Aorta (tissue), 5 donors: ENCODE measurements at places on chromosomes 2 and 18.

- no peak for DNase-seq
- H3K27ac ChIP-seq, result no peak overlapping the region
- no peaks in the 10 kb centered on the region for H3K36me3 ChIP-seq
- H3K4me1 ChIP-seq, result no peaks in the 10 kb centered on the region
- peaks cover 2% of the 10 kb centered on the region for H3K27me3 ChIP-seq
Measured at GRCh38 chr2:49270091-49270490, 115.8 kb upstream of the FSHR start.

GRCh38 chr18:45106331-45106774, 425.7 kb downstream of the SETBP1 start:
- no peak overlapping the region for H3K27ac ChIP-seq
- no peaks in the 10 kb centered on the region for H3K27me3 ChIP-seq
- H3K4me3 ChIP-seq, result no peak overlapping the region
- no peaks in the 10 kb centered on the region for H3K4me1 ChIP-seq
- DNase-seq, result no peak

- no peaks in the 10 kb centered on the region for H3K4me1 ChIP-seq
Measured at GRCh38 chr2:40456926-40457325, 5.0 kb upstream of the SLC8A1 start.

- H3K36me3 ChIP-seq, result no peaks in the 10 kb centered on the region
- H3K4me3 ChIP-seq, result no peak overlapping the region
- no peaks in the 10 kb centered on the region for H3K27me3 ChIP-seq
- H3K4me1 ChIP-seq, result no peaks in the 10 kb centered on the region
- no peak for DNase-seq
Measured at GRCh38 chr2:171431677-171432167, 2.1 kb downstream of the METTL8 start.

- H3K4me3 ChIP-seq, result no peak overlapping the region
- H3K27me3 ChIP-seq, result no peaks in the 10 kb centered on the region
- H3K36me3 ChIP-seq, result no peaks in the 10 kb centered on the region
- DNase-seq, result no peak
- H3K4me1 ChIP-seq, result no peaks in the 10 kb centered on the region
Measured at GRCh38 chr18:59873641-59874040, 26.2 kb upstream of the PMAIP1 start.

DNA sequence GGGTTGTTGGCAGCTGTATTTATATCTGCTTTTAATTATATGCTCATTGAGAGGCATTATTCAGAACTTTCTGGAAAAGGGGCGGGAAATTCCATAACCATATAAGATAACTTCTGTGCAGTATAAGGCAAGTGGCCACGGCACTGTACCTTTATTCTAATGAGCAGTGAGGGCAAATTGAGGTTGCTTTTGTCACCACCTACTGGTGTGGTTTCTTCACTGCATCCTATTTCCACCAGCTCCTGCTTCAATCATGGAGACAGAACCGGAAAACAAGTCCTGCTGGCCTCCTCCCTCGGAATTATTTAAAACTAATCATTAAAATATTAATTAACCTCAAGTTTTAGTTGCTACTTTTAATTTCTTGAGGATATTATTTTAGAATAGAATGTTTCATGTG, 759.4 kb downstream of the CBLN2 start:
- no peaks in the 10 kb centered on the region for H3K27me3 ChIP-seq
- no peaks in the 10 kb centered on the region for H3K4me1 ChIP-seq
- no peaks in the 10 kb centered on the region for H3K36me3 ChIP-seq
- no peak overlapping the region for H3K27ac ChIP-seq
- DNase-seq, result no peak

- H3K27ac ChIP-seq, result no peak overlapping the region
- no peaks in the 10 kb centered on the region for H3K4me1 ChIP-seq
- no peaks in the 10 kb centered on the region for H3K36me3 ChIP-seq
- H3K4me3 ChIP-seq, result no peak overlapping the region
- no peaks in the 10 kb centered on the region for H3K27me3 ChIP-seq
Measured at GRCh38 chr2:69973335-69973735, 11.9 kb upstream of the ASPRV1 start.

DNA sequence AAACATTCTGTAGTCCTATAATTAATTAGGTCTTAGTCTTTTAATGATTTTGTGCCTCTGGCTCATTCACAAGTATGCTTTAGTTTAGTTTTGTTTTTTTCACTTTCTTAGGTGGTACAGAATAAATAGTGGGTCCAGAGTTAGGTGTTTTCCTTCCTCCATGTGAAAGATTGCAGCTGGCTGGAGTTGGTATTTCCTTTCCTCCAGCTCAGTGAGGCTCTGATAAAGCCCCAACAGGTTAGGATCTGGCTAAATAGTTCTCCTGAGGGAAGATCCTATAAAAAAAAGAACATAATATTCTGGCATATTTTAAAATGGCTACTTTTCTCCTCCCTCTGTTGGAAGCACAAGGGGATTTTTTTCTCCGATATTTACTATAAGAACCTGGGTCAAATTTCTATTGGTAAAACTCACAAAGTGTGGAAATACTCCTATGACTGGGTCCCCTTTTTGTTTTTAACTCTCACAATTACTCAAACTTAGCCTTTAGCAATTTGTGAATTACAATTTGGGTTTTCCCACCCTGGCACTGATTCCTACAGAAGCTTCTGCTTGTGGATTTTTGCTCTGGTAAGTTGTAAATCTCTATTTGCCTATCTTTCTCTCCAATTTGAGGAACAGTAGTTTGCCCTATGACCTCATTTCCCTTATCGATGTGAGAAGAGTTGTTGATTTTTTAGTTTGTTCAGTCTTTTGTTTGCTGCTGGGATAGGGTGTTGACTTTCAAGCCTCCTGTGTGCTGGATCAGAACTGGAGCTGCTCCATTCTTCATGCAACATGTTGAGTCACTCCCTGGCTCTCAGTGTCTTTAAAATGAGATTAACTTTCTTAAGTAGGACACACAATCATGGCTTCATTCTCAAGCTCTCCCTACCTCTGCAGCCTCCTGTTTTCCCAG, 500.9 kb downstream of the RNF144A start:
- no peaks in the 10 kb centered on the region for H3K36me3 ChIP-seq
- no peak for DNase-seq
- no peak overlapping the region for H3K27ac ChIP-seq
- no peaks in the 10 kb centered on the region for H3K27me3 ChIP-seq
- H3K4me3 ChIP-seq, result no peak overlapping the region

GRCh38 chr2:179595284-179595683, 266.1 kb downstream of the ZNF385B start:
- H3K4me3 ChIP-seq, result no peak overlapping the region
- H3K36me3 ChIP-seq, result no peaks in the 10 kb centered on the region
- H3K27me3 ChIP-seq, result no peaks in the 10 kb centered on the region
- H3K27ac ChIP-seq, result no peak overlapping the region
- DNase-seq, result no peak
- H3K4me1 ChIP-seq, result no peaks in the 10 kb centered on the region

GRCh38 chr2:172395503-172395902, 31.9 kb upstream of the ITGA6 start:
- no peaks in the 10 kb centered on the region for H3K36me3 ChIP-seq
- H3K4me3 ChIP-seq, result no peak overlapping the region
- no peak overlapping the region for H3K27ac ChIP-seq
- no peaks in the 10 kb centered on the region for H3K27me3 ChIP-seq
- DNase-seq, result no peak

DNA sequence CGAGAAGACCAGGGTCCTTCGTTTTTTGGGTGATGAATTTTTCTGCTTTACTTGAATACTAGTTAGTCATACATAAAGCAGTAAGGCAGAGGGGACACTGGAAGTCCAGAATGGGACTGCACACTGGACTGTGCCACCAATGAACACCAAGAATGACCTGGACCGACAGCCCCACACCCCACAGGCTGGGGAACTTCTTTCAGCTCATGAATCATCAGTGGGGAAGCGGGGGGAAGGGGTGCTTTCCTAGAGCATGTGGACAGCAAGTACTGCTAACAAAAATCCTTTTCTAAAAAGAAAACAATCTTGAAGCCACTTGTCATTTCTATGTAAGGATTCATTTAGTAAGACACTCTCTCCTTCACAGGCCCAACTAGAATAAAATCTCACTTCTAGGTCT, 86.0 kb downstream of the DTNB start:
- H3K36me3 ChIP-seq, result no peaks in the 10 kb centered on the region
- H3K4me3 ChIP-seq, result no peak overlapping the region
- H3K4me1 ChIP-seq, result no peaks in the 10 kb centered on the region
- DNase-seq, result peak; percentile 66

DNA sequence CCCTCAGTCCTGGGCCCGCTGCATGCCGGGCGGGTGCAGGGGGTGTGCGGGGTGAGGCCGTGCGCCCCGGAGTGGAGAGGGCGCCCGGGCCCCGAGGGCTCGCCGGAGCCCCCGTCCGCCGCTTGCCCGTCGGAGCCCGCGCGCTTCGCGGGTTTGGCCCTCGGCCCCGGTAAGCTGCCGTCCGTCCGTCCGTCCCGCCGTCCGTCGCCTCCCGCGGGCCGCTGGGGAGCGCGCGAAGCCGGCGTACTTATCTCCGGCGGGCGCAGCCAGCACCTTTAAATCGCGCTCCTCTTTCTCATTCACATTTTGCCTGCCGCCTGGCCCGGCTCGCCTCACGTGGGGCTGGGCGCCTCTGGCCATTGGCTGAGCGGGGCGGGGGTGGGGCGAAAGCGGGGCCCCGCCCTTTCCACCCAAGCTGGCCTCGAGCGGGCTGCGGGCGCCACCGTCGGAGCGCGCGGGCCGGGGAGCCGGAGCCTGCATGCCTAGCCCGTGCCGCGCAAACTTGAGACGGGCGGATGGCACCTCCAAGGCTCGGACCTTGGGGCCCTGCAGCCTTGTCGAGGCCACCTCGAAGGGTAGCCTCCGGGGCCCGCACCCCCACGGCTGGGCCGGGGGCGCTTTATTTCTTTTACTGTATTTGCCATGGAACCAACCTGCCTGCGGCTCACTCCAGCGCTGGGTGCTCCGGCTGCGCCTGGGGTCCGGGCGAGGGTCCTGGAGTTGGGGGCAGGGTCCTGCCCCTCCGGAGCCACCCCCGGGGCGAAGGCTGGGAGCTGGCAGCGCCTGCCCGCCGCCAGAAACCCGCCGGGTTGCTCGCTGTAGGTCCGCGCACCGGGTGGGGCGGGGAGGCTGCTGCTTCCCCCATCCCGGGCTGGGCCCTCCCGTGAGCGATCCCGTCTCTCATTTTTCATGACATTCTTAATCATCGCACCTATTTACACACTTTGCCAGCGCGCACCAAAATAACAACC, at the start of gene GBX2:
Gene GBX2, minus strand, starts transcription at position 277 of the 971 bp plus-strand sequence. CDS start 415 bp downstream, outside the sequence.
- peaks cover 1% of the 10 kb centered on the region for H3K27me3 ChIP-seq
- DNase-seq, result no peak
- no peaks in the 10 kb centered on the region for H3K36me3 ChIP-seq
- peak within 1 kb of the TSS; percentile 23 for H3K4me3 ChIP-seq

GRCh38 chr18:48913775-48914174, 37.0 kb downstream of the SMAD7 start:
- H3K27me3 ChIP-seq, result no peaks in the 10 kb centered on the region
- H3K27ac ChIP-seq, result no peak overlapping the region
- DNase-seq, result peak; percentile 28

- peak within 1 kb of the TSS; percentile 65 for H3K27ac ChIP-seq
- H3K4me3 ChIP-seq, result peak within 1 kb of the TSS; percentile 80
- H3K36me3 ChIP-seq, result no peaks in the 10 kb centered on the region
- peak; percentile 88 for DNase-seq
- no peaks in the 10 kb centered on the region for H3K27me3 ChIP-seq
- H3K4me1 ChIP-seq, result no peaks in the 10 kb centered on the region
Measured at GRCh38 chr2:221572219-221572820, at the start of gene EPHA4. Gene EPHA4 (minus strand): TSS chr2:221572304. CDS start chr2:221572248, 56 bp downstream.

DNA sequence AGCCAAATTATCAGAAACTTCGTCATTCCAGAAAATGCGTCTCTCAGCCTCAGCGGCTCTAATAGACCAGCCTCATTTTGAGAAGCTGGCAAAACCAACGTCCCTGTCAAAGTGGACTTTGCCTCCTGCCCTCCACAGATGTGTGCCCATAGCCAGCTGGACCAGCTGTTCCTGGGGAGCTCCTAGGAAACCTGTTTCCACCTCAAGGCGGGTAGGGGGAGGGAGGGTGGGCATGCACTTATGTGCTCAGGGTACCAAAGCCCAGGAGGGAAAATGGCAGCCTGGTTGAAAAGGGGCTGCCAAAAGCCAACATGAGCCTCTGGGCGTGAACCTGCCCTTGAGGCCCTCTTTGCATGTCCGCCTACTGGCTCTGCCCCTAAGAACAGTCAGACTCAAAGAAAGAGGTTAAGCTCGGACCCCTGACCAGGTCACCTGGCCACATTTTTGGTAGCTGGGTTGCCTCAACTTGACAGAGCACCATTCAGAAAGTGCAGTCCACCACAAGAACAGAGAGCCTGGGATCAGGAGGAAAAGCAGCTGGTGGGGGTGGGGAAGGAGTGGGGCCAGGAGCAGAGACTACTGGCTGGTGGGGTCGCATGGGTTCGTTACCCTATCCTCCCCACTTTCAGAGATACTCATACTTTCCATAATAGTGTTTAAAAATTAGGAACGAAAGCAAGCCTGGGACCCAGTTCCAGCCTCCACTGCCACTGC, 3.5 kb downstream of the PER2 start:
- DNase-seq, result peak; percentile 39
- no peaks in the 10 kb centered on the region for H3K27me3 ChIP-seq
- no peaks in the 10 kb centered on the region for H3K36me3 ChIP-seq
- H3K4me3 ChIP-seq, result no peak overlapping the region
- H3K4me1 ChIP-seq, result no peaks in the 10 kb centered on the region

GRCh38 chr2:105100046-105100840, 62.4 kb downstream of the MRPS9 start:
- no peak for DNase-seq
- H3K27me3 ChIP-seq, result no peaks in the 10 kb centered on the region
- H3K36me3 ChIP-seq, result peaks cover 3% of the 10 kb centered on the region
- H3K27ac ChIP-seq, result no peak overlapping the region

- no peaks in the 10 kb centered on the region for H3K27me3 ChIP-seq
- H3K27ac ChIP-seq, result no peak overlapping the region
- no peak overlapping the region for H3K4me3 ChIP-seq
- H3K36me3 ChIP-seq, result peaks cover 3% of the 10 kb centered on the region
- H3K4me1 ChIP-seq, result peaks cover 11% of the 10 kb centered on the region
Measured at GRCh38 chr2:222912117-222912516, 51.3 kb downstream of the ACSL3 start.

DNA sequence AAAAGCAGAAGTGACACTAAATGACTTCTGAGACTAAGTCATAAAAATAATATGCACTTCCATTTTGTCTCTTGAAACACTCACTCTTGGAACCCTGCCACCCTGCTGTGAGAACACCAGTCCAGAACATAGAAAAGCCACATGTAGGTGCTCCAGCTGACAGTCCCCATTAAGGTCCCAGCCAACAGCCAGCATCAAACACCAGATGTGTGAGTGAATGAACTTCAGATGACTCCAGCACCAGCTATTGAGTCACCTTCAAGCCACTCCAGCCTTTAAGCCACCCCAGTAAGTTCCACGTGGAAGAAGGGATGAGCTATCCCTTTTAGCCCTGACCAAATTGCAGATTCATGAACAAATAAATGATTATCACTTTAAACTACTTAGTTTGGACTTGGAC, 31.5 kb upstream of the LGALSL start:
- no peaks in the 10 kb centered on the region for H3K36me3 ChIP-seq
- no peaks in the 10 kb centered on the region for H3K27me3 ChIP-seq
- DNase-seq, result no peak
- no peak overlapping the region for H3K27ac ChIP-seq
- no peak overlapping the region for H3K4me3 ChIP-seq

DNA sequence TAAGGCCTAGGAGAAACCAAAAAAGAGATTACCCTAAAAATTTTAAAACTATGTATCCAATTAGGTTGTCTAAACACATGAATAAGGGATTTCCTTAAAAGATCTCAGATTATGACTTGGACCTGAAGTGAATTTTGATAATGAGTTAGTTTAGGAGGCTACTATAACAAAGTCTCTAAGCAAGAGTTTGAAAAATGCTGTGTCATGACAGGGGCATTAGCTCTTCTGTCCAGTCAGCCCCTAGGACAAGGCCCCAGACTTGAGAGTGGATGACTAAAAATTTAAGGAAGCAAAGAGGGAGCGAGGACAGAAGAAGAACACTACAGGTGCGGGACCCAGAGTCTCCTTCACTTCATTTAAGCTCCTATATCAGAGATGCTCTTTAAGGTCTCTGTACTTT, 135.9 kb downstream of the DTNB start:
- no peak overlapping the region for H3K27ac ChIP-seq
- no peak for DNase-seq
- H3K4me1 ChIP-seq, result no peaks in the 10 kb centered on the region
- no peaks in the 10 kb centered on the region for H3K36me3 ChIP-seq
